KBM-7 (cell line): ENCODE measurements at places on chromosomes 3 and 15.

DNA sequence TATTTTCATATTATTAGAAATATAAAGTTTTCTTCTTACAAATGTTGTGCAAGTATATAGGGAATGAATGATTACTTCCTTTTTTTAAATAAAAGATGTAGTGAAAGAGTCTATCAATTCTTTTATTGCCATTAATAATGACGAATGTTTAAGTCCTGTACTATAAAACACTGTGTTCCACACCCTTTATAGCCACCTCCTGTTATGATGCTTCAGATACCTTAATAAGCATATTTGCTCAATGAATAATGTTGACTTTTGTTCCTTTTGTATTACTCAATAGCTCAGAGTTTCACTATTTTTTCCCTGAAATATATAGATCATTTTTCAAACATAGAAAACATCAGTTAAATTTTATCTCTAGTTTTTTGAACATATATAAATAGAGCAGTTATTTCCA lies 378.2 kb upstream of the THBS1 start:
- DNase-seq = no peak

- no peak for DNase-seq
Observed at GRCh38 chr15:62985768-62986167, 56.8 kb upstream of the TPM1 start.

DNA sequence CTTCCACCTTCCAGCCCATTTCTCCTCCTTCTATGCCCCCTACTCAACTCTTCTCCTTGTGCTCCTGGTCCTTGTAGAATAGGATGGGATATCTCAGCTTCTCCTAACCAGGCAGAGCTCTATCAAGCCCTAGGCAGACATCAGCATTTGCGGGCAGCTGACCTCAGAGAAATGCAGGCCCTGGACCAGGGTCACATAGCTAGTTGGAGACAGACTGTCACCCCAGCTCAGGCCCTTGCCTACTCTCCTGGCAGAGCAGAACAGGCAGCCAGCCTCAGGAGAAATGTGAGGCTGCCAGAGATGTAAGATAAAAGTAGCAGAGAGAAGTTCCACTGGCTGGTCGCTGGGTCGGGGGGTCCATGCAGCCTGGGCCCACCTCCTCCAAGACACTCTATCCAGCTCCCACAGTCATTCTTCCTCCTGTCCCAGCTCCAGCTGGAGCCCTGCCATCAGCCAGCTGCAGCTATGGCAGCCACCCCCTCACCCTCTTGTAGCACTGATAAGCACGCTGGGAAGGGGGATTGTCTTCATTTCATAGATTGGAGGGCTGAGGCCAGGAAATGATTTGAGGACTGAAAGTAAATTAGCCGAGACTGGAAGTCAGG lies 4.0 kb downstream of the CYP8B1 start:
- no peak for DNase-seq

DNA sequence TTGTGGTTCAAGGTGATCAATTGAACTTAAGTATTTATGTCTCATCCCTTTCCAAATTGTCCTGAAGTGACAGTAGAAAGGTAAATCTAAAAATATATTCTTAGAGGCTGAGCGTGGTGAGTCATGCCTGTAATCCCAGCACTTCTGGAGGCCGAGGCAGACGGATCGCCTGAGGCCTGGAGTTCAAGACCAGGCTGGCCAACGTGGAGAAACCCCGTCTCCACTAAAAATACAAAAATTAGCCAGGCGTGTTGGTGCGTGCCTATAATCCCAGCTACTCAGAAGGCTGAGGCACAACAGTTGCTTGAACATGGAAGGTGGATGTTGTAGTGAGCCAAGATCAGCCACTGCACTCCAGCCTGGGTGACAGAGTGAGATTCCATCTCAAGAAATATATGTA lies 226.6 kb downstream of the DPH6 start:
- no peak for DNase-seq

DNA sequence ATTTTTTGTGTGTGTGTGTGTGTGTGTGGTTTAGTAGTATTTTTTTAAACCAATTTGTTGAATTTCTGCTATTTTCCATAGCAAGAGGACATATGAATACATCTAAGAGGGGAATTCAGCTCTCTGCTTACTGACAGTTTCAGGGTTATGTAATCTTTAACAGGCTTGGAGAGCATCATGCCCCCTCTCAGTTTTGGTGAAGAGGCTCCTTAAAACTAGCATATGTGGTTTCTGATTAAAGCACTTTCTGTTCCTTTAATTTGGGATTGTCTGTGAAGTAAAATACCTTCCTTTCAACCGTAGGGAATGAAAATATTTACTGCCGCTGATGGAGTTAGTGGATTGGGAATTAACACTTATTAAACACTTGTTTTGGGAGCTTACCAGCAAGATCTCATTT lies 19.4 kb upstream of the NFKBIZ start:
- no peak for DNase-seq

DNA sequence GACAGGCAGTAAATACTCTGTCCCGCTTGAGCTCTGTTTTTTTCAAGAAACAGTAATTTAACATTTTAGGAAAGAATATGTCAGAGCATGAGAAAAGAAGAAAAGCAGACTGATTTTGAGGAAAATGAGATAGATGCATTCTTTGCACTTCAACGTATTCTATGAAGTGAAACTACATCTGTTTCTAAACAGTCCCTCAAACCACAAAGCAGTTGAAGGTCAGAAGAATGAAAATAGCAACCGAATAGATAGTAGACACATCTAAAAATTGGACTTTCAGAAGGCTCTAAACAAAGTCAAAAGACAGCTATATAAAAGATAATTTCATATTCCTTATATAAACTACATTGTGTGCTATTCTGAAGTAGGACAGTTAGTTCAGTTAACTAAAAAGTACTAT lies 172.6 kb upstream of the LRRC3B start:
- no peak for DNase-seq

- DNase-seq = no peak
Observed at GRCh38 chr3:134407239-134407625, 33.0 kb upstream of the AMOTL2 start.

DNA sequence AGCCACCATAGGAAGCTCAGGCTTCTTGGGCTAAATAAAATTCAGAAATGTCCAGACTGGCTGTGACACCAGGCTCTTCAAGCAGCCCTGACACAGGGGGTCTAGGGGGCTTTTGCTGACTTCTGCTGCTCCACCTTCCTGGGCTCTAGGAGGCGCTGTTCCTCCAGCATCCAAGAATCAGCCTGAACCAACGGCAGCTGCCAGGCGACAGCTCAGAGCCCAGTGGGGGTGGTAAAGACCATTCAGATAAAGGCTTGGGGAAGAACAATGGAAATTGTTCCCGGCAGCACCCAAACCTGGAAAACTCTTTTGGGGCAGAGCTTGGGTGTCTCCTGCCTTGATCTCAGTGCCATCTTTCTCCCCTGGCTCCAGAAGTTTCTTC lies 21.6 kb upstream of the PSTPIP1 start:
- peak; percentile 83 for DNase-seq

DNA sequence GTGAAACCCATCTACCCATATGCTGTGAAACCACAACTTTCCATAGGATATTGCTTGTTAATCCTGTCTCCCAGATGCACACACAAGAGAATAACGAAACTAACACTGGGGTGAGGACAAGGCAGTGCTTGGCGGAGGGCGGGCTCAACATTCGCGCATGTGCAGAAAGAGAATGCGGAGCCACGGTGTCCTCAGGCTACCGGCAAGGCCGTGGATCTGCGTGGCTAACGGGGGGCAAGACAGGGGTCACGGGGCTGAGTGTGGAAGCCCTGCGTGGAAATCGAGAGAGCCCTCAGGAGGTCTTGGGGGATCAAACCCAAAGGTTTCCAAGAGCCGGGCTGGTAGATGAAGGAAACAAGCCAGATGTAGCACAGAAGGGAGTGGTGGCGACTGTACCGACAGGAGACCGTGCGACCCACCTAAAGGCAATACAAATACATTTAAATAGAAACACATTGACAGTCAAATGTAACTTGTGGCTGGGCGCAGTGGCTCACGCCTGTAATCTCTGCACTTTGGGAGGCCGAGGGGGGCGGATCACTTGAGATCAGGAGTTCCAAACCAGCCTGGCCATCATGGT lies 48.5 kb upstream of the TRA2B start:
- DNase-seq = no peak

DNA sequence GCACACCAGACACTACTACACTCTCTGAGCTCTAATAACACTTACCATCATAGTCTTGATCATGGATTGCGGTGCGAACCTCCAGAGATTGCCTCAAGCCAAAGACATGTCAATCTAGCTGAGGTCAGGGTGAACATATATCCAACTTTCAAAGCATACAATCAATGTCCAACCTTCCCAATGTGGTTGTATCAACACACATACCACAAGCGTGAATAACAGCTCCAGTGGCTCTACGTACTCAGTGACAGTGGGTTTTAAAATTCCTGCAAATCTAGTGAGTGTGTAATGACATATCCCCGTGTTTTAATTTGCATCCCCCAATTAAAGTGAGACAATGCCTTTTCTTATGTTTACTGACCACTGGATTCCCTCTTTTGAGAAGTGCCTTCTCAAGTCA lies 29.6 kb downstream of the SFMBT1 start:
- no peak for DNase-seq

DNA sequence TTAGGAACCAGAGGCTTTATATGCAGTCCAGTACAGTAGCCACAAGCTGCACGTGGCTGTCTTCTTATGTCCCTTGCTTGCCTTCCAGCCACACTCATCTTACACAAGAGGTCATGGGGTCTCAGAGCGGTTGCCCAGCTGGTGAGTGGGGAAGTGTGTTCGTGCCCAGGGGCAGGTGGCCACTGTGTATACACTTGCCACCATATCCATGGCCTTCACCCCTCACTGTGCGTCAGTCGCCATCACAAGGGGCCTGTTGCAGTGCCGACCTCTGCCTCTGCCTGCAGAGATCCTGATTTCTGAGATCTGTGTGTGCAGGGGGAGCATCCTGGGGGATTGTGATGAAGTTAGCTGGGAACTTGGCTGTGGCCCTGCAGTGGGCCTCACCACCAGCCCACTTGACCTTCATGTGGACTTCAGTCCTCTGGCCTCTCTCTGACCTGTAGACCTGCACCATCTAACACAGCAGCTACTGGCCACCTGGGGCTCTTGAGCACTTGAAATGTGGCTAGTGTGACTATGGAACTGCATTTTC lies 43.1 kb upstream of the SACM1L start:
- no peak for DNase-seq

DNA sequence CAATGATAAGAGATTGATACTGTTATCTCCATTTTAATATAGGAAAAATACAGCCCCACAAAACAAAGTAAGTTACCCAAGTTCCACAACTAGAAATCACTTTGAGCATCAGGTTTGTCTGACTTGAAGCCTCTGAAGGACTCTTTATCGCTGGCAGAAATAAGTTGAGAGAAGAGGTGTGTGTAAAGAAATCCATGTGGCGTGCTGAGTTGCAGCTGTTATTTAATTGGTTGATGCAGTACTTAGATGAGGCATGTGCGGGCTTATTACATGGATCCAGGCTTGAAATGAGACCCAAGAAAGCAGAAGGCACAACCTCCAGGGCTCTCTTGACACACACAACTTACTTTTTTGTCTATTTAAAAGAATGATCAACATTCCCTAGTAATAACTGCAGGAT lies 221.3 kb downstream of the PDZRN3 start:
- DNase-seq = no peak

GRCh38 chr3:42226470-42227425 lies 39.2 kb downstream of the CCK start:
- no peak for DNase-seq

DNA sequence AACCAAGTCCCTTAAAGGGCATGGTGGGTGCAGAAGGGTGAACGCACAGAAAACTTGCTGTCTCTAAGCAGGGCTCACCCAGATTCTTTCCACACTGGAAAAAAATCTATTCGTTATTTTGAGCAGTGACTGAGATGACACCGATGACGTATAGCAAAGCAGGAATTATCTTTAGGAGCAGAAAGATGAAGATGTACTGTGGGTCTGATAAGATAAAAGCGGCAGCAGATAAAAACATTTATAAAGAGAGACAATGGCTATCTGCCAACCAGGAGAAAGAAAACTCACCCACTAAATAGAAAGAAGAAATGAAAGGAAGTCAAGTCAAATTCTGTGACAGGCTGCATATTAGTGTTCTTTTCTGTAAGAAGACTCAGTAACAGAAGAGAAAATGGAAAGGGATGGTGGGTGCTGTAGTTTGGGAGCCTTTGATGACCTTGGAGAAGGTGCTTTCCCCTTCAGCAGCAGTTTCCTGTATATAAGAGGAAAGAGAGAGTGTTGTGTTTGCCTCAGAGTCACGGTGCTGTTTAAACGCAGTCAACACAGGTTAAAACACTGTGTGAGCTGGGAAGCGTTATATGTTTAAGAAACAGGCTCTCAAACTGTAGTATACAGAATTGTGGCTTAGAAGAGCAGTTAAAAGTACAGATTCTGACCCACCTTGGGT lies 111.6 kb downstream of the AQP9 start:
- DNase-seq = no peak

DNA sequence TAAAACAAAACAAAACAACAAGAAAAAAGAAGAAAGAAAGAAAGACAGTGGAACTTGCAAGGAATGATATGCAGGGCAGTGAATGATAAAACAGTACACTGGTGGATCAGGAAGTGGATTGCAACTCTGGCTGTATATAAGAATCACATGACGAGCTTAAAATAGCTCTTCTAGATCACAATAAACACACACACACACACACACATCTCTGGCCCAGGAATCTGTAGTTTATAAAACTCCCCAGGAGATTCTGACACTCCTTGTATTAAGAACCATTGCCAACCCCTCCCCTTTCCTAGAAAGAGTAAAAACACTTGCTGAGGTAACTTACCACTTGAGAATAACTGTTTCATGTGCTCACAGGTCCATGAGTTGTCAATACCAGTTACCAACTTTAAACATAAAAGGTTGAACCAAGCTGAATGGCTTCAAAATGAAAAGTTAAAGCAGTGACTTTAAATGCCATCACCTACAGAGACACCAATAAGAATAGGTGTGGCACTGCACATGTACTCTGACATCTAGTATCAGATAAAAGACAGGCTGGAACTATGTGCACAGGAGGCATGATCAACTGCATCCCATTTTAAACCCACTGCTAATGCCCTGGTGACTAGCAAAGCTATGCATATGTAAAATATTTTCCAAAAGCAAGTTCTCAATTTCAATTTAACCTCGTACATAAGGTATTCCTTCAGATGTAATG lies 3.9 kb downstream of the CPOX start:
- peak; percentile 19 for DNase-seq

DNA sequence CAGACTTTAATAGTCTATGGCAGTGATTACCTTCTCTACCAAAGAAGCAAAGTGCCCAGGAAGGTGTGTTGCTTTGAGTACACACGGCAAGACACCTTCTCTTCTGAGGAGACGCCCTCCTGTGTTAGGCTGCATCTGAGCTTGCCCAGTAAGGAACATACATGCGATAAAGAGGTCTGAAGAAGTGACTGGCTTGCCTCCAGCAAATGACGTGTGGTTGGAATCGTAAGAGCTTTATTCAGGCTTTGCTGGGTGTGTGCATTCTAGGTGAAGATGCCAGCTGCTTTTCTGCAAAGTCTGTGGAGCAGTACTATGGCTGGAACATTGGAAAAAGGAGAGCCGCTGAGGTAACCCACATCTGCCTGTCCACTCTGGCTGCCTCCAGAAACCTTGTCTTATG lies 22.4 kb downstream of the MAP6D1 start:
- DNase-seq = no peak

DNA sequence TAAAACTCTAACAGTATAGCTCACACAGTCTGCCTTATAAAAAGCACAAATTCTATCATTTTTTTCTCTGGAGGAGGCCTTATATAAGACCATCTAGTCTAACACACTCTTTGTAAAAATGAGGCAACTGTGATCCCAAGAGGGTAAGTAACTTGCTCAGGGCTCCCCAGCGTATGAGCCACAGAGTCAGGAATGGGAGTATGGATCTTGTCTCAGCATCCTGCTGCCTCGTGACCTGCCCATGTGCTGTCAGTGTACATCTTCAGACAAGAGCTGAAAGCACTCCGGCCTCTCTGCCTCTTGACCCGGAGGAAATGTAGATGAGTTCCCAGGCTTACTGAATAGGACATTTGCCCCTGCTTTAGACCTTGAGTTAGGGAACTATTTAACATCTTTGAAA lies 28.4 kb upstream of the MEF2A start:
- no peak for DNase-seq
